Stimulated activated CD4-positive, alpha-beta T cell treated with anti-CD3 and anti-CD28 coated beads, TNF-alpha, amount 100 ng/mL, for 48 hours (primary cell): ENCODE measurements at places on chromosomes 7 and 10.

DNA sequence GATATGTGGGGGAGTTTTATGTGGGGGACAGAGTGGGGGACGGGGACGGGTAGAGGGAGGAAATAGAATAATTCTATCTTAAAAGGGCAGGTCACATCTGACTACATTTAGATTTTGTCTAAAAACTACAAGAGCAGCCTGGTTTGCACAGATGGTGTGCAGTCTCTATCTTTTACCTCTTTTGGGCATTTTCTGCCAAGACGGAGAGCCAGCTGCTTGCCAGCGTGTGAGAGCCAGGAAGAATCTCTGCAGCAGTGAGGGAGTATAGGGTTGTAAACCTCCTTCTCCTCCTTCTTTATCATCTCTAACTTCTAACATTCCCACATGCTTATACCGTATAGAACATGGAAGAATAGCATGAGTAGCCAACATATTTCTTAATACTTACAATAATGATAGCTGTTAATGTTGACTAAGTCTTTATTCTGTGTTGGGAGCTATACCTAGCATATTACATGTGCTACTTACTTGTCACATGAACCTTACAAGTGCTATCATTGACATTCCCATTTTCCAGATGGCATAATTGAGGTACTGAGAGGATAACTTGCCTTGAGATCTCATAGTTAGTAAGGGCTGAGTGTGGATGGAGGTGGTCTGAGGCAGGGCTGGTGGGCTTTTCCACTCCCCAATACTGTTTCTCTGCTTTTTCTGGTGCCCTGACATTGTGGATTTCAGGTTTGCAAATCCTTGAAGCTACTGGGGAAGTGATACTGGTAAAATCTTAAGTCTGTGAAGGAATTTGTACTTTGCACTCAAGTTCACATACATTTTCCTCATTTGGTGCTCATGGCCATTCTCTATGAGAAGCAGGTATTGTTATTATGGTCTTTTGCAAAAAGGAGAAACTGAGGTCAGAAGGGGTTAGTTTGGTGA is 1.1 kb downstream of the ENTPD1 start:
- no peak for DNase-seq

DNA sequence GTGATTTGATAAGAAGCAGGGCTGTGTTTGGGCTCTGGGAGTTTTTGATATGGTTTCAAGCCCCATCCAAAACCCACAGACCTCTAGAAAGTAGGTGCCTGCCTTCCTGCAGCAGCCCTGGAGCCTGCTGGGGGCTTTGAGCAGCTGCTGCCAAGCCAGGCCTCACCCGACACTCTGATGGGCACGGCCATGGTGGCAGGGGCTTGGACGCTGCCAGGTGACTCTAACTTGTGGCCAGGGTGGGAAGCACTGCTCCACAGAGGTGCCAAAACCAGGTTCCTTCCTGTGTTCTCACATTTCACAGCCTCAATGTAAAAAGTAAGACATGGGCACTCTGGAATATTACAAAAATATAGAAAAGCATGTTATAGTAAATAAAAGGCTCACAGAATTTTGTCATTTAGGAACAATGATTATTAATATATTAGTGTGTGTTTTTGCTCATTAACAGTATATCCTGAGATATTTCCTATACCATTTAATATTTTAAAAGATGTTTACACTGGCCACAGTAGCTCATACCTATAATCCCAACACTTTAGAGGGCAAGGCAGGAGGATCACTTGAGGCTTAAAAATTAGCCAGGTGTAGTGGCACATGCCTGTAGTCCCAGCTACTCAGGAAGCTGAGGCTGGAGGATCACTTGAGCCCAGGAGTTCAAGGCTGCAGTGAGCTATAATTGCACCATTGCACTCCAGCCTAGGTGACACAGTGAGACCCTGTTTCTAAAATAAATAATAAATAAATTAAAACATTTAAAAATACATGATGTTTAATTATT is 95.1 kb downstream of the EGFR start:
- DNase-seq = no peak

GRCh38 chr10:132030898-132031463 is 34.8 kb upstream of the JAKMIP3 start:
- DNase-seq = no peak

- no peak for DNase-seq
Measured at GRCh38 chr10:3165196-3165595, 7.4 kb downstream of the PITRM1 start.

- no peak for DNase-seq
Measured at GRCh38 chr10:108203905-108204527, 1039.5 kb upstream of the SORCS1 start.

DNA sequence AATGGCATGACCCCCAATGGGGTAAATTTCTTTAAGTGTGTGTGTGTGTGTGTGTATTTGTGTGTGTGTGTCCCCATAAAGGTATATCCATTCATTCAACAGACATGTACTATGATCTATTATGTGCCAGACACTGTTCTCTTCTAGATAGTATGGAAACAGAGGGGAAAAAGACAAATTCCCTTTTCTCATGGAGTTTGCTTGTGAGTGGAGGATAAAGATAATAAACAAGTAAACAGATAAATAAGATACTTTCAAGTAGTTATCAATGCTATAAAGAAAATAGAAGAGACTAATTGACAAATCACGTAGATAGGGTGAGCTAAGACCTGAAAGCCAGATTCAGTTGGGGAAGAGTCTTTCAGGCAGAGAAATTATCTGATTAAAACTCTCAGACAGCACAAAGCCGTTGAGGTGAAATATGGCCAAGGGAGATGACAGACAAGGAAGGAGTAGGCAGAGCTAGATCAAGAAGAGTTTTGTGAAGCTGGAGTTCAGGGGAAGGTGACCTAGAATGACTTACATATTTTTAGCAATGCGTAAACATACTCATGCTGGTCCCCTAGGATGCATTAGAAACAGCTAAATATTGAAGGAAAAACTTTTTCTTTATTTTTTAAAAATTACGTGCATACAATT is 45.2 kb upstream of the DMTF1 start:
- DNase-seq = no peak

- DNase-seq = no peak
Measured at GRCh38 chr10:22657566-22658225, 56.7 kb downstream of the PIP4K2A start.

GRCh38 chr10:6423004-6423403 is 157.1 kb downstream of the PRKCQ start:
- DNase-seq = no peak
